MCF 10A (cell line): ENCODE measurements at places on chromosomes 1 and 21. TPM values are rescaled to one million over a fixed set of nuclear protein-coding genes. Genes with fewer than 3 reads are reported as not detected.
A peak's percentile ranks its signal among the peaks of the same experiment; 100 is the strongest.

Gene DUSP23
- total RNA-seq = 119 and 178 TPM in 2 replicates

DNA sequence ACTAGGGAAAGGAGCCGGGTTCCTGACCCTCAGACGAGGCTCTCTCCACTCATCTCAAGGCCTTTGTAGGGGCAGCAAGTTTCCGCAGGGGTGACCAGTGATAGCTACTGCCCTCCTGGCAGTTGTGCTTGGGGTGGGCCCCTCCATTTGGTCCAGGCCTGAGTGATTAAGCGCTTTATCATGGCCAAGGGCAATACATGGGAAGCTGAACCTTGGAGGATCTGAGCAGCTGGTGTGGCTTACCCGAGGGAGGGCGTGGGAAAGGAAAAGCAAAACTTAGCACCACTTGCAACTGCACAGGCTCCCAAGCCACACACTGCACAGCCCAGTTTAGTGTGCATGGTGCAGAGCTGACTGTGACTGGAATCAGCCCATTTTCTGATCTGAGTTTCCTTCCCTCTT, 47.8 kb downstream of the GADD45A start:
- no peak overlapping the region for H3K4me3 ChIP-seq
- no peaks in the 10 kb centered on the region for H3K27me3 ChIP-seq
- H3K4me1 ChIP-seq = peaks cover 18% of the 10 kb centered on the region
- peak overlapping the region; percentile 46 for H3K27ac ChIP-seq
- no peak for DNase-seq

- H3K27me3 ChIP-seq = no peaks in the 10 kb centered on the region
- no peaks in the 10 kb centered on the region for H3K36me3 ChIP-seq
- H3K4me3 ChIP-seq = no peak overlapping the region
- H3K4me1 ChIP-seq = peaks cover 18% of the 10 kb centered on the region
- peak; percentile 55 for DNase-seq
- no peak overlapping the region for H3K27ac ChIP-seq
Observed at GRCh38 chr1:6440198-6441126, 15.9 kb downstream of the ESPN start.

GRCh38 chr21:16071092-16071491, 341.3 kb downstream of the USP25 start:
- no peaks in the 10 kb centered on the region for H3K4me1 ChIP-seq
- H3K27ac ChIP-seq = no peak overlapping the region
- H3K27me3 ChIP-seq = peaks cover 28% of the 10 kb centered on the region
- H3K36me3 ChIP-seq = no peaks in the 10 kb centered on the region
- no peak for DNase-seq

GRCh38 chr21:37546299-37546908, 179.8 kb downstream of the DYRK1A start:
- peaks cover 7% of the 10 kb centered on the region for H3K4me1 ChIP-seq
- no peaks in the 10 kb centered on the region for H3K27me3 ChIP-seq
- no peak overlapping the region for H3K27ac ChIP-seq
- no peak for DNase-seq

Gene S100A16
- total RNA-seq = 1,014 and 1,213 TPM in 2 replicates

Gene TFF3
- not detected in 2 replicates for total RNA-seq

DNA sequence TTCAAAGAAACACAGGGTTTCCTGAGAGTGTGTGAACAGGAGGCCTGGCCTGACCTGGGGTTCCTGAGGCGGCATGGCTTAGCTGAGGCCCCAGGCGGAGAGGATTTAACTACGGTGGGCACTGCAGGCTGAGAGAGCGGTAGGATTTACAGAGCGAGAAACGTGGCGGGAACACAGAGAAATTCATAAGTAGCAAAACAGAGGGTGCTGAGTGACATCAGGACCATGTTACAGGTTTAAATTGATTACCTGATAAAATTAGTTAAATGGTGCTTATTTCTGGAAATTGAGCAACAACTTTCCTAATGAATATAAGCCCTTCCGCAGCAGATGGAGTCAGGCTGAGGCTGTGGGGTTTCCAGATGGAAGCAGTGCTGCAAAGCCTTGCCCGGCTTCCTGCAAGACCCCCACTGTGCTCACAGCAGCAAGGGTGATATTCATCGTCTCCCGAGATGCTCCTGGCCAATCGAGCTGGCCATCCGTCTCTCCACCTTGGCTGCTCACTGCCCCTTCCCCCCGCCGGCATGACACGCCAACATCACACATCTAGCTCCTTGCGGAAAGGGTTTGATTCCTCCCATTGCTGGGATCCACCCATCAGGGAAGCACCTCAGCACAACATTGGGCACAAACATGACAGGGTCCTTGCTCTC, 69.4 kb upstream of the MORC3 start:
- no peaks in the 10 kb centered on the region for H3K27me3 ChIP-seq
- H3K36me3 ChIP-seq = peaks cover 19% of the 10 kb centered on the region
- no peak overlapping the region for H3K4me3 ChIP-seq
- no peaks in the 10 kb centered on the region for H3K4me1 ChIP-seq
- DNase-seq = no peak

- no peak overlapping the region for H3K4me3 ChIP-seq
- DNase-seq = no peak
- H3K27ac ChIP-seq = peak overlapping the region; percentile 35
- H3K4me1 ChIP-seq = peaks cover 5% of the 10 kb centered on the region
Observed at GRCh38 chr1:8477983-8478362, 160.1 kb downstream of the SLC45A1 start.

GRCh38 chr1:112524251-112524650, 15.5 kb downstream of the WNT2B start:
- H3K4me1 ChIP-seq = no peaks in the 10 kb centered on the region
- no peak overlapping the region for H3K27ac ChIP-seq

- no peak for DNase-seq
- H3K4me1 ChIP-seq = peaks cover 22% of the 10 kb centered on the region
- H3K27ac ChIP-seq = peak overlapping the region; percentile 54
- peak overlapping the region; percentile 38 for H3K4me3 ChIP-seq
- peaks cover 6% of the 10 kb centered on the region for H3K36me3 ChIP-seq
- H3K27me3 ChIP-seq = no peaks in the 10 kb centered on the region
Observed at GRCh38 chr1:51570063-51570710, 46.7 kb upstream of the OSBPL9 start.
